CD4-positive, alpha-beta T cell treated with Interleukin-2 at 100 ng/mL for 4 hours (primary cell): ENCODE measurements at places on chromosomes 4 and X.

GRCh38 chr4:8853249-8853648 is 18.4 kb downstream of the HMX1 start:
- no peak for DNase-seq

DNA sequence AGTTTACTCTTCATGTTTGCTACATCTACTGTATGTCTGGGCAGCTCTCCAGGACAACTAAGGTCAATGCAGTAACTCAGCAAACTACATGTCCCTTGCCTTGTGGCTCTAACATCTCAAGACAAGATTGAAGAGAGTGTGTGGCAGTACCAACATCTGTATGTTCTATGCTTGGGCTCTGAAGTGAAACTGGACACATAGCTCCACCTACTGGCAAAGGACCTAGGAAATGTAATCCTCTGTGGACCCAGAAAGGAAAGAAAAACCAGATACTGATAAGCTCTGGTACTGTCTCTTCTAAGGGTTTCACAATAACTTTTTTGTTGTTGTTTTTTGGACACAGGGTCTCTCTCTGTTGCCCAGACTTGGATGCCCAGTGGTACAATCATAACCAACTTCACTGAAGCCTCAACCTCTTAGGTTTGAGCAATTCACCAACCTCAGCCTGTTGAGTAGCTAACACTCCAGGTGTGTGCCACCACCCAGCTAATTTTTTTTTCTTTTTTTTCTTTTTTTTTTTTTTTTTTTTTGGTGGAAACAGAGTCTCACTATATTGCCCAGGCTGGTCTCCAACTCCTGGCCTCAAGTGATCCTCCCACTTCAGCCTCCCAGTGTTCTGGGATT is 64.1 kb downstream of the QDPR start:
- peak; percentile 65 for DNase-seq

- no peak for DNase-seq
Measured at GRCh38 chrX:116185163-116185562, 14.6 kb downstream of the AGTR2 start.

DNA sequence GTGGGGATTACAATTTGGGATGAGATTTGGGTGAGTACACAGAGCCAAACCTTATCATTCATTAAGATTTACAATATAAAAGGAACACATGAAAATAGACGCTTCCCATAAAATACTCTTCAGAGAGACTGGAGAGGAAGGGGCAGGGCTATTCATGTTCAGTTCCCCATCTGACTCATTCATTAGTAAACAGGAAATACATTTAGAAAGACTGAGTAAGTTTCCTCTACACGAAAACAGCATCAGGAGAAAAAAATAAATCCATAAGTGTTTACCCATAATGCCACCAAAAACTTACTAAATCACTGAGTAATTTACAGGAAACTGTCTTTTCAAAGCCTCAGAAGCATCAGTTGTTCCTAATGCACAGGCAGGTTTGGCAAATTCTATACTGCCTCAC is 255.4 kb upstream of the CXorf51A start:
- DNase-seq = no peak

DNA sequence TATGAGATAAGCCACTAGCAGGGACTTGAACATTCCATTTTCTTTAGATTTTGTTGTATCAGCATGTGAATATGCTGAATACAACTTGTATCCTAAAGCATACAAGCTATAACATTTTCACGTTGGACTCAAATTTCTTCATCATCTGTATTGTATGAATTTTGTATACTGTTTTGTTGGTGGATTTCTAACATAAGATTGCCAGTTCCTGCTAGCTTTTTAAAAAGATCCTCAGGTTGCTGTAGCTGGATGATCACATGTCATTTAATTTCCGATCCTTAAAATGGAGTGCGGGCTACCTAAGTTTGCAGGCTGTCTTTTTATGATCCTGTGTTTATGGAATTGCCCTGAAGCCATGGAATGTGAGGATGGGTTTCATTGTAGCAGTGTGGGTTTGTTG is 6.9 kb downstream of the PDLIM5 start:
- DNase-seq = no peak

DNA sequence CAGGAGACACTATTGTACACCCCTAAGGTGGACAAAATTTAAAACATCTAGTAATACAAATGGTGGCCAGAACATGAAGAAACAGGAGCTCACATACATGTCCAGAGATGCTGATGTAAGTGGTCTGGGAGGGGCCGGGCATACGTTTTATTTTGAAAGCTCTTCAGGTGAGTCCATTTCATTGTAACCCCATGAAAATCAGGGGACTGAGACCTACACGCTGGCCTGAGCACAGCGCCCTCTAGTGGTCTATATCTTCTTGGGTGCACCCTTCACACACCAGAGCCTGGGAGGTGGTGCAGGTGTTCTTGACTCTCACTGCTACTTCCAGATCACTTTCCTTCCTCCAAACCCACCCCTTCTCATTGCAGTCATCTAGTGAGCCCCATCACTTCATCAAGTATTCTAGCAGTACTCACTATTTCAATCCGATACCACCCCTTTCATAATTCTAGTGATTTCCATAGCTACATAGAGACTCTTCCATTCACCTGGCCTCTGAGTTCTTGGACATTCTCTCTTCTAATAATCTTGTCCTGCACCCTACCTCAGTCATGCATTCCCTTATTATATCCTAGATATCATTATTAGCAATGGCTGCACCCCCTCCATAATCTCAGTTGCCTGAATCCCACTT is 4.3 kb upstream of the TLR6 start:
- DNase-seq = peak; percentile 76

DNA sequence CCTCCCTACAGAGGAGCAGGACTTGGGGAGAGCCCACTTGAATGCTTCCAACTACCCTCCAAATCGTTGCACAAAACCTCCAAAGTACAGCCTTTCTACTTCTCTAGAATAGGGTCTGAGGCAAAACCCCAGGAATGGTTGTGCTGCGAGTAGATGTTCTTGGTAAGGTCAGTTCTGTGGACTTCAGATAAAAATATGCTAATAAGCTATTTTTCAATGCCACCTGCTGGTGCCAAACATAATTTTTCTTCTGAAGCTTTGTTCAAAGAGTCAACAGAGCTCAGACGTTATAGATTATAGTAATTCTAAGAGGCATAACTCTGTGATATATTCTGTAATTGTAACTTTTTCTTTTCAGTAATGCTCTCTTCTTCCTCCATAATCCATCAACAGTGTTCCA is 425.7 kb downstream of the GPAT3 start:
- DNase-seq = no peak
